ENCODE measurements at places on chromosomes 11 and 22.

- DNase-seq = no peak
Observed at GRCh38 chr11:17734986-17735817, 621 bp downstream of the KCNC1 start.

DNA sequence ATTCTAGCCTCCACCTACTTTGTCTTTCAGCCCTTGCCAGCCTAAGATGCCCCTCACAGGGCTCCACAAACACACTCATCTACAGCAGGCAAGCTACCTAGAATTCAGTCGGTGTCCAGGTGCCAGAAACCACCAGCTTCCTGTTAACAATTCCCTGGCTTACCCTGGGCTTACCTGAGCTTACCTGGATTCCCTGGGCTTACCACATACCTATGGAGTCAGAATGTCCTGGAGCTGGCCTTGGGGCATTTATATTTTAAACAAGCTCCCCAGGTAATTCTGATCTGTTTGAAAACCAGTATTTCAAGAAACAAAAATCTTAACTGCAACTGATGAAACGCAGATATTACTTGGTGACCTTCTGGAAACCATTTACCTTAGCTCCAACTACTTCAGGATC lies 123.6 kb downstream of the SLC1A2 start:
- no peak for DNase-seq

- DNase-seq = no peak
Observed at GRCh38 chr11:20353829-20354434, 9.6 kb upstream of the HTATIP2 start.

GRCh38 chr22:46537225-46537945 lies at the start of gene CELSR1:
Gene CELSR1 (minus strand): TSS chr22:46537620. CDS start chr22:46537170, 450 bp downstream.
- DNase-seq = no peak

DNA sequence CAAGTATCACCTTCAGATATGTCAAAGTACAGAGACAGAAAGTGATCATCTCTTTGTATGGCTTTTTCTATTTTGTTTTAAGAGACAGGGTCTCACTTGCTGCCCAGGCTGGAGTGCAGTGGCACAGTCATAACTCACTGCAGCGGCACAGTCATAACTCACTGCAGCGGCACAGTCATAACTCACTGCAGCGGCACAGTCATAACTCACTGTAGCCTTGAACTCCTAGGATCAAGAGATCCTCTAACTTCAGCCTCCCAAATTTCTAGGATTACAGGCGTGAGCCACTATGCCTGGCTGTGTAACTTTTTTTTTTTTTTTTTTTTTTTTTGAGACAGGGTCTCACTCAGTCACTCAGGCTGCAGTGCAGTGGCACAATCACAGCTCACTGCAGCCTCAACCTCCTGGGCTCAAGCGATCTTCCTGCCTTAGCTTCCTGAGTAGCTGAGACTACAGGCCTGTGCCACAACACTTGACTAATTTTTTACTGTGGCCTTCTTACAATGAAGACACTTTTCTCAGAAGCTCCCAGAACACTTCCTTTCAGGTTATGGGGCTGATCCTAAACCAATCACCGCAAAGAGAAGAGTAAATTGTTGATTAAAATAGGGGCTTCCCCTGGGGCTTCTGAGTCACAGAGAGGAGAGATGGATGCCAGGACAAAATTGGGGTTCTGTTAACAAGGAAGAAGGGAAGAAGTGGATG lies 9.0 kb upstream of the HIKESHI start:
- no peak for DNase-seq

DNA sequence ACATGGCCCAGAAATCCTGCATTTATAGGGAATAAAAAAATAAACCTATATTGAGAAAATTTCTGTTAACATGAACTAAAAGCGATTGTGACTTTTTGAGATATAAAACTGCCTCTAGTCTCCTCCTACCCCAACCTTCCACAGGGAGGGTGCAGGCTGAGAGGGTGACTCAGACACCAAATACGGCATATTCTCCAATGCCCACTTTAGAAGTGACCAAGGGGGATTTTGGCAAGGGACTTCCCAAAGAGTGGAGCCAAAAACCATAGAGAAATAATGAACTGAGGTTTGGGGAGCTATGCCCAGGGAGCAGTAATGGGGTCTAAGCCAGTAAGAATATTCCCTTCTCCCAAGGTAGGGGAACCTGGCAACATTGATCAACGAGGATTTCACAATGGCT lies 124.9 kb upstream of the ZC3H12C start:
- no peak for DNase-seq

DNA sequence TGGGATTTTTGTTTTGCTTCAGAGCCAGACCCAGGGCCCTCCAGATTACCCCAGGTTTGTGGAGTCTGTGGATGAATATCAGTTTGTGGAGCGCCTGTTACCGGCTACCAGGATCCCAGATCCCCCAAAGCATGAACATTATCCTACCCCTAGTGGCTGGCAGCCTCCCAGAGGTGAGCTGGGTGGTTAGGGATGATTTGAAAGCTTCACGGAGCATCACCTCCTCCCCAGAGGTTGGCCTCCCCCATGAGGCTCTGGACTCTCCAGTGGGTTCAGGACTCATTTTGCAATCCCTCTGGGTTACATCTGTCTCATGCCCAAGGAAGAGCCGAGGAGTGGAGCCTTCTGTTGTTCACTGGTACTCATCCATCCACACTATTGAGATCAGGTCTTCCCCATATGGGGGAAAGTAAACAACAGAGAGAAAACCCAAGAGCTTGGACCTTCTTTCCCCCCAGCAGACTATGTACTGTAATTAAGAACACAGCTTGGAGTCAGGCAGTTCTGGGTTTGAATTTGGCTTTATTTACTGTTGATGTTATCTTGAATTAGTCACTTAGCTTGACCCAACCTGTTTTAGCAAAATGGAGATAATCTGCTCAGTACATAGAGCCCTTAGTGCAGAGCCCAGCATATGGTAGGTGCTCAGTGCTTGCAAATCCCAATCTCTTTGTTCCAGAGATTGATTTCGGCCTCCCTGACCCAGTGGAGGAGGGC lies 2.5 kb downstream of the MRPL49 start:
- no peak for DNase-seq

DNA sequence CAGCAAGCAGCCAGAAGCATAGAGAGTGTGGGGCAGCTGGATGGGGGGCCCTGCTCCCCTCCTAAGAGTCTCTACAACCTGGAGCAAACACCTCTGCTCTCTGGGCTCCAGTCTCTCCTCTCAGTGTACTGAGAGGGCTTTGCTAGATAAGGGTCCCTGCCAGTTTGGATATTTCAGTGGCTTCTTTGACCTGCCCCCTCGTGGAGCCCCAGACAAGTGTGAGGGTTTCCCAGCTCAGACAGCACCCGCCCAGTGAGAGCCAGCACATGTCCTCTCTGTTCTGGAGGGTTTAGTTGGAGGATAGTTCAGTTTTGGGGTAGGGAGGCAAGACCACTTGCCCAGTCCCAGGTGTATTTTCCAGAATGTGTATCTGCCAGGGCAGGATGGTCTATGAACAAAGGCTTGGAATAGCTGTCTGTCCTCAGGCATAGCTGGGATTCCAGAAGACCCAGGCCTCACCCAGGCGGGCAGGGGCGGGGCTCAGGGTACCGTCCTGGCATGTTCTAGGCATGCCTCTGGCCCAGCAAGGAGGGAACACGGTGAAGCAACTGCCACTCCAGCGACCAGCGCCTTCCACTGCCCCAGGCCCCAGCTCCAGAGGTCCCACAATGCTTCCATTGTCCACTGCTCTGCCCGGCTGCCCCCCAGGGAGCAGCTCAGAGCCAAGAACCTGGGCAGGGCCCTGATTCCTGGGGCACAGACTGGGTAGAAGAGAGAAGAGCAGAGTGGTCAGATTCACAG lies 7.5 kb upstream of the MICALL1 start:
- no peak for DNase-seq

DNA sequence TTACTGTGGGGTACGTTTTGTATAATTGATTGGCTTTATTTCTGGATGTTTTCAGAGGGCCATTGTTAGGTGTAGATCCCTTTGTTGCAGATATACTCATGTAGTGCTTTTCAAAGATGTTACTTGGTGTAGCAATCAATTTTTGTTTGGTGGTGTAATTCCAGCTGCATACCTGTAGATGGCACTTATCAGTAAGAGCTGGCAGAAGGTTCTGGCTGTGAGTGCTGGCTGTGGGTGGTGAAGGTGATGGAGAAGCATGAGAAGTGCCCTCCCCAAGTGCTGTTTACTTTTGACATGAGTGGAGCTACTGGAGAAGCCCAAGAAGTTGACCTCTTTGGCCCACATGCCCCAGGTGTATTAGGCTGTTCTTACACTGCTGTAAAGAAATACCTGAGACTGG lies 1074.9 kb downstream of the FAM181B start:
- no peak for DNase-seq

GRCh38 chr11:125082611-125083311 lies 19.7 kb downstream of the SLC37A2 start:
- DNase-seq = no peak

DNA sequence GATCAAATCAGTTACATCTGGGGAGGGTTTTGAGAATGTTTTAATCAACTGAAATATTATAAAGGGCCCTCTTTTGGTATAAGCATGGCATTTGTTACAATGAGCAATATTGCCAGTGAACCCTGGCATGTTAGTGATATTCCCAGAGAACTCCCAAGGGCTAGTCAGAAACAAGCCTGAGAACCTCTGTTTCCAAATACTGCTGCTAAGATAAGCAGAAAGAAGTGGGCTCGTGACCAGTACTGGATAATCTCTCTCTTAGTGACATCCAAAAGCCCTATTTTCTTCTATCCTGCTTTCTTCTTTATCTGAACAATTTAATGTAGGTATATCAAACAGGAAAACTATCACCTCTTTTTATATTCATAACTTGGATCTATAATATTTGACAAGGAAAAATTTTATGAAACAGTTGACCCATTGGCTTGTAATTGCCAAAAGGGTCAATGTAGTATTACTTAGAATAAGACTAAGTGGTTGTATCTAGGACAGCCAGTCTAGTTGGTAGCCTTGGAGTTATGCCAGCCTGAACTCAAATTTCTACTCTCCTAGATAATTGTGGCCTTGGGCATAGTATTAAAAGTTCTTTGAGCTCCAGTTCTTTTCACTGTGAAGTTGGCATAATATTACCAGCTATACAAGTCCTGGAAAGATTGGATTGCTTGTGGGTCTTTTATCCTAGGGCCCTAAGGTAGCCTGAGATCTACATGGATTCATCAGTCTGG lies 15.7 kb downstream of the CAT start:
- no peak for DNase-seq

DNA sequence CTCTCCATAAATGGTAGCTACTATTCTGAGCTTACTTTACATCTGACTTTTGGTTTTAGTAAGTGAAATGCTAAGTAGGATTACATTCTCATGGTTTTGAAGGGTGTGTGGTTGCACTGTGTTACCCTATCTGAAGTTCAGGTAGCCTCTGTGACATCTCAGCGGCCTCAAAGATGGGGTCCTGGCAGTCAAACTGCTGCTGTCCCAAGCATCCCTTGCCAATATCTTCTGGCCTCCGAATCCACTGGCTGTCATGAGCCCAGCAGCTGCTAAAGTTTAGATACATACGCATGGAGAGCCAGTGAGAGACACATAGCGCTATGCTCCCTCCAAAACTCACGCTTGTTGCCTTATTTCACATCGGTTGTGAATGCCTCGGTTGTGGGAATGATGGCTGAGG lies 34.9 kb downstream of the UBASH3B start:
- DNase-seq = no peak

DNA sequence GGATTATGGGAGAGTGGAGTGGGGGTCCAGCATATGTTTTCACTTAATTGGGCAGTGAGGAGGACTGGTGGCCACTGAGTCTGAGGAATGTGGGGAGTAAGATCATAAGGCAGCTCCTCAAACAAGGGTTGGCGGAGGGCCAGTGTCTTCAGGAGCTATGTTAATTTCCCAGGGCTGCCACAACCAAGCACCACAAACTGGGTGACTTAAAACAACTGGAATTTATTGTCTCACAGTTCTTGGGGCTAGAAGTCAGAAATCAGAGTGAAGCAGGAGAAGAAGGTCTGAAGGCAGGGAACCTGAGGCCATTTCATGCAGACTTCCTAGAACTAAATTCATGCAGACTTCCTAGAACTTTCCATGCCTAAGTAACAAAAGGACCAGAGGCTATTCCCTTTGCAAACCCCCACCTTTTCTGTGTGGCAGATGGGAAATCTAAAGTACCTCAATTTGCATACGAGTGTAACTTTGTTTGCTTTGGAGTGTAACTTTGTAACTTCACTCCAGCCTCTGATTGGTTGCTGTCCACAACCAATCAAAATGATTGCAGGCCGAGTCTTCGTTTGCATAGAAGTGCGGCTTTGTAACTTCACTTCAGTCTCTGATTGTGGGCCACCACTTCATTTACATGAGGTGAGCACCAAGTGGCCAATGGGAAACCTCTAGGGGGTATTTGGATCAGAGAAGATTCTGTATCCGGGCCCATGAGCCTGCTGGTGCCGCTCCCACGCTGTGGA lies 50.5 kb upstream of the ZBED5 start:
- DNase-seq = no peak

DNA sequence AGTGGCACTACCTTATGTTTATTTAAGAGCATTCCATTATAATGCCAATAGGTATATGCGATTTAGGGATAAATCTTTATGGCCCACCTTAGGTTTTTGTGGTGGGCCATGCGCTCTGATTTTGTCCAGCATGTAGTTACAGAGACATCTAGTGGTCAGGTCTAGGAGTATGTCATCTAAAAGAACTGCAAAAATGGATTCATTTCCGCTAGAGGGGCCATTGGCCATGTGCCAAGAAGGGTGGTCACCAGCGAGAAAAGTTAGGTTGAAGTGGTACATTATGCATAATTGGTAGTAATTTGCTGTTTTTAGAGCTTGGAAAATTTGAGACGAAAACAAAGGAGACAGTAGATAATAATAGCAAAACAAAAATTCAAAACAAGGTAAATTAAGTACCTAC lies 27.7 kb downstream of the LRRC4C start:
- DNase-seq = no peak

DNA sequence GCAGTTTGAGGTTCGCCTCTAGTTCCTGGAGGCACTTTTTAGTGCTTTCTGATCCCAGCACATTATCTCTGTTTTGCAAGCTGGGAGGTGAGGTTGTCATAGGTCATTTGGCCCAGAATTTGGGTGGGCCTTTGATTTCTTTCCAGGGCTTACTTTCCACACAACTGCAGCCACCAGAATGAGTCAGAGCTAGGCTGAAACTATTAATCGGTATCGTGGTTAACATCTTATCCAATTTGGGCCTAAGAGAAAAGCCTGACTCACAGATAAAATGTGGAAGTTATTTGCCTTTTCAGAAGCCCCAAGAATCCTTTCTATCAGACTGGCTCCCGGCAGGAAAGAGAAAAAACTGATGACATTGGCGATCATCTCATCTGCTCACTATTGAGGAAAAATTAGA lies 166.4 kb downstream of the KIRREL3 start:
- no peak for DNase-seq

- no peak for DNase-seq
Observed at GRCh38 chr11:76666408-76666807, 4.1 kb downstream of the LRRC32 start.

GRCh38 chr11:83835423-83835822 lies 549.3 kb upstream of the CCDC90B start:
- no peak for DNase-seq

DNA sequence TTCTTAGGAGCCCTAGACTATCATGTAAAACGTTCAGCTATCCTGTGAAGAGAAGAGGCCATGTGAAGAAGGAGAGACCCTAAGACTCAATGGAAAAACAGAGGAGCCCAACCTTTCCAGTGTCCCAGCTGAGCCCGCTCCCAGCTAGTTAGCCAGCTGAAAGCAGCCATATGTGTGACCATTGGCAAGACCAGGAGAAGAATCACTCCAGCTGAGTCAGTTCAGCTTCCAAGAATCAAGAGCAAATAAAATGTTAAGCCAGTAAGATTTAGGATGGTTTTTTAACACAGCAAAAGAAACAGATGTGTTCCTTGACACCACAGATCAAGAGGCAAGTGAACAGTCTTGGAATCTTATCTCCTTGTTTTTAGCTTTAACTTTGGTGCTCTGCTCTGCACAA lies 108.0 kb downstream of the CCDC81 start:
- no peak for DNase-seq

- DNase-seq = no peak
Observed at GRCh38 chr11:94728541-94728940, 39.6 kb upstream of the AMOTL1 start.

Data from activated CD8-positive, alpha-beta memory T cell treated with anti-CD3 and anti-CD28 coated beads for 4 hours (primary cell).